ENCODE measurements at places on chromosomes 6 and 20.
A peak's percentile ranks its signal among the peaks of the same experiment; 100 is the strongest.

DNA sequence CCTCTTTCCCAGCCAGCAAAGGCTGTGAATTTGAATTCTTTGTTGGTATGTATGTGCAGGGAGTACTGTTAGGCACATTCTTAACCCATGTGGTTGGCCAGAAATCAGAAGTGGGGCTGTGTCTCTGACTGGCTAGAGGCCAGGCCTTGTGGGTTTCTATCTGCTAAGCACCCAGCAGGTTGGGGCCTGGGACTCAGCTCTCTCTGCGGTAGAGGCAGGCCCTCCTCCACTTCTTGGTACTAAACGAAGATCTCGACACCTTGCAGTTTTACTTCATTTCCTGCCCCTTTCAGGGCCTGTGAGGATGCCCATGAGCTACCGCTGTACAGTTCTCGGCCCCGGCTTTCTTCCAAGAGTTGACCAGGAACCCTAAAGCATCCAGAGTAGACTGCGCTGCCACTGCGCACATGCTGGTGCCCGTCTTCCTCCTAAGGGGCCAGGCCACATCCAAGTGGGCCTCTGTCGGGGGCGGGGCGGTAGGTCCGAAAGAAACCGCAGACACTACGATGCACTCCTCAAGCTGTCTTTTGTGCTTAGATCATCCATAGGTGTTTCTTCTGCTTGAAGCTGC lies 51.1 kb downstream of the TCP11 start:
- peak; percentile 20 for DNase-seq

DNA sequence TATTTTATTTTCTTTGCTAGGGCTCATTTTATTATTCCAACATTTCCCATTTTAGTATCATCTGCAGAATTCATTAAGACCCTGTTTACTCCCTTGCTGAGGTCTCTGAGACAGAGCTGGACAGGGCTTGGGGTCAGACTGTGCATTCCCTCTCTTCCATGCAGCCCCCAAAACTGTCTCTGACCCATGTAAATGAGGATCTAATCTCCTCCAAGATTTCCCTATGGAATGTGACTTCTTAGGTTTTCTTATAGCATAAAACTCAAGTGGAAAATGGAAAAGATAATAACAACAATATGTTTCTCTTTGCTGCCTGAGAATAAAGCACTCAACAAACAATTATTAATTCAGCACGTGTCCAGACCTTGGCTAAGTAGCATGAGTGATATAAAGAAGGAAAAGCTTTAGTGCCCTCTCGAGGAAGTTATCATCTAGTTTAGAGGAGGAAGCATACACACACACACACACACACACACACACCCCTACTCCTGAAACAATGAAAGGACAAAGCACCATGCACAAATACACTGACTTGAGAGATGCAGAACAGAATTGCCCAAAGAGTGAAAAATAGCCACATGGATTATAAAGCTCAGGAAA lies 815.5 kb downstream of the BCKDHB start:
- DNase-seq, result no peak

DNA sequence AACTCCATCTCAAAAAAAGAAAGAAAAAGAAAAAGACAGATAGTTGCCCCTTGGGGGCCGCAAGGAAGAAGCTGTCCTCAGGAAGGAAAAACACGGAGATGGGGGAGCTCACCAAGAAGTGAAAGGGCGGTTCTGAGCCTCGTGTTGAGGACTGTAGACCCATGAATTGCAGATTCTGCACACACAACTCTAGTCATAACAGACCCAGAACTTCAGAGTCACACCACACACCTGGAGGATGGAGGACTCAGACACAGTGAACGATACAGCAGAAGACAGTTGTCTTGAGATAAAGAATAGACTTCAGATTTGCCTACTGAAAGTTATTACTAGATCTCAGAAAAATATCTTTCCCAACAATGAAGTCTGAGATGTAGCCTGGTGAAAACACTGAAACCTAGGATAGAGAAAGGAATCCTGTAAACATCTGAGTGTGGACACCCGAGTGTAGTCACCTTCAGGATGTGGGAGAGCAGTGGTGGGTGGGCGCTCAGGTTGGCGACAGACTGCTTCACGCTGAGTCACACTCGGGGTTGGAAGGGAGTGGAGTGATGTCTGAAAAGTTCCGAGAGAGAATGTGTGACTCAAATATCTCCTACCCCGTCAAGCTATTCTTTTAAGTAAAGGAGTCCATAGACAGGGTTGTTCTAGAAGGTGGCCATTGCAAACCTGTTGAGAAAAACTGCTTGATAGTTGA lies 88.1 kb downstream of the MAP3K4 start:
- no peak for DNase-seq

DNA sequence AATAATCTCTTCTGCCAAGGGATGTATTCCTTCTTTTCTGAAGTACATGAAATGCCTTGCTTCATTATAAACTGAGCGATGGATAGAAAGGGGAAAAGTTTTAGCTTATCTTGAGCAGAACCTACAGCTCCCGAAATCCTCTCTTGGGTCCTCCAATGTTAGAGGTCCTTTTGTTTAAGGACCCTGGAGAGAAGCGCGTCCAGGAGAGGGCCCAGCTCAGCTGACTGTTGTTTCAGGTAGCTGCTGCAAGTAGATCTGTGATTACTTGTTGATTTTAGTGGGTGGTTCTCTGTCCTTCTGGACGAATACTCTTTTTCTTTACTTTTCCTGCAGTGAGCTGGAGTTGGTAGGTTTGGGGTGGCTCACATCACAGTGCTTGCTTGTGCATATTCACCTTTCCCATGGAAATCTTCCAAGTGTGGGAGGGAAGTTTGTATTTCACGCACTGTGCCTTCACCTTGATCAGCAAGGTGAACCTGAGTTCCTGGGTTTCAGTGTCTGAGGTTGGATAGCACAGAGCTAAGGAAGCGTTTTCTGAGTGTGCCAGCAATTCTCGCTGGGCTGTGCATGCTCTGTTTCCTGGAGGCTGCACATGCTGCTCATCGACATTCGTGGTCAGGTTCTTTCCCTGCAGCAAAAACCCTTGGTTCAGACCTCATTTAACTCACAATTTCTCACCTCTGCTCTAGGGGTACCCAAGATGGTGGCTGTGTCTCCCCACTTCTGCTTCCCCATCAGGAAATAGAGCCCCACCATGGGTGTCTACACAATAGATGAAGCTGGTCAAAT lies 176.3 kb downstream of the JARID2 start:
- DNase-seq, result peak; percentile 61

GRCh38 chr20:47662483-47663353 lies 122.6 kb downstream of the SULF2 start:
- no peak for DNase-seq

- no peak for DNase-seq
Observed at GRCh38 chr6:30670760-30671527, 1.9 kb downstream of the DHX16 start.

DNA sequence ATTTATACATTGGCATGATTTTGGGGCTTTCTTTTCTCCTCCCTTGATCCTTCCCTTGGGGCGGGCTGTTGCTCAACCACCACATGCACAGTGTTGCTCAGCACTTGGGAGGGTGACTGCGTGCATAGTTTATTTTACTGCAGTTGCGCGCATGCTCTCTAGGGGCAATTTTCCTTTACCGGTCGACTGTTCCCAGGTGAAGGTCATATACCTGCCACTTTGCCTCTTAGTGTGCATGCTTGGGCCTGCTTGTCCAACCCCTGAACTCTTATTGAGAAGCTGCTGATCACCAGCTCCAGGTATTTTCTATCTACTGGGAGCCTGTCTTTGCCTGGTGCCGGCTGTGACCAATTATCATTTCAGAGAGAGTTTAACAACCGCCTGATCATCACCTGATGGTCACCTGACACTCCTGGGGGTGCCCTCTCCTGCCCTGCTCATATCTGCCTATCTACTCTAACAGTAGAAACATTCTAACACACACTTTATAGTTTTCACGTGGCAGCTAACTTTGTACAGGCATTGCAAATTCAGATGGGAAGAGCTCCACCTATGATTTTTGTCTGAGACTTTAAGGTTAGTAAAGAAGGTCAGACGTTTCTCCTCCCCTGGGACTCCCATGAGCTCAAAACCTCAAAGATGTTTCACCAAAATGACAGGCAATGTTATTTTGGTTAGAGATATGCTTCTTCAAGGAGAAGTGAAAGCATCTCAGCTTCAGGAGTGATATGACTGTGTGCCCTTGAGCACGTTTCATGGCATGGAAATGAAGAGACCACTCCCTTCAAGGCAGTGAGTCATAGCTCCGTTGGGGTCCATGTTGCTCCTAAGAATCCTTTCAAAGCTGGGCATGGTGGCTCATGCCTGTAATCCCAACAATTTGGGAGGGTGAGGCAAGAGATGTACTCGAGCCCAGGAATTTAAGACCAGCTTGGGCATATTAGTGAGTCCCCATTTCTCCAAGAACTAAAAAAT lies 227.5 kb upstream of the MYLIP start:
- peak; percentile 77 for DNase-seq

- DNase-seq, result no peak
Observed at GRCh38 chr20:31740208-31740607, 1.1 kb downstream of the TPX2 start.

DNA sequence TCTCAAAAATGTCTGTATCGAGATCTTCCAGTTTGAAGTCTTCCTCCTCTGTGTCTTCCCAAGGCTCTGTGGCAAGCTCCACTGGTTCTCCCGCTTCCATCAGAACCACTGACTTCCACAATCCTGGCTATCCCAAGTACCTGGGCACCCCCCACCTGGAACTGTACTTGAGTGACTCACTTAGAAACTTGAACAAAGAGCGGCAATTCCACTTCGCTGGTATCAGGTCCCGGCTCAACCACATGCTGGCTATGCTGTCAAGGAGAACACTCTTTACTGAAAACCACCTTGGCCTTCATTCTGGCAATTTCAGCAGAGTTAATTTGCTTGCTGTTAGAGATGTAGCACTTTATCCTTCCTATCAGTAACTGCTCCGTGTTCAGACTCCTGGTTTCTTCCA lies 10.0 kb upstream of the DHX35 start:
- no peak for DNase-seq

- no peak for DNase-seq
Observed at GRCh38 chr6:82878812-82879211, 186.8 kb downstream of the UBE3D start.

GRCh38 chr6:159978291-159979135 lies 9.6 kb downstream of the IGF2R start:
- DNase-seq, result peak; percentile 49

DNA sequence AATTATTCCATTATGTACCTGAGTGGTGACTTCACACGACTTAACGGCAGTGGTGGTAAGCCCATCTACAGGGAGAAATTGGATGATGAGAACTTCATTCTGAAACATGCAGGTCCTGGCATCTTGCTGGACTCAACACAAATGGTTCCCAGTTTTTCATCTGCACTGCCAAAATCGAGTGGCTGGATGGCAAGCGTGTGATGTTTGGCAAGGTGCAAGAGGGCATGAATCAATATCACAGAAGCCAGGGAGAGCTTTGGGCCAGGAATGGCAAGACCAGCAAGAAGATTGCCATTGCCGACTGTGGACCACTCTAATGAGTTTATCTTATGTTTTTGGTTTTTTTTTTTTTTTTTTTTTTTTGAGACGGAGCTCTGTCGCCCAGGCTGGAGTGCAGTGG lies 172.3 kb downstream of the ZNF217 start:
- DNase-seq, result no peak

DNA sequence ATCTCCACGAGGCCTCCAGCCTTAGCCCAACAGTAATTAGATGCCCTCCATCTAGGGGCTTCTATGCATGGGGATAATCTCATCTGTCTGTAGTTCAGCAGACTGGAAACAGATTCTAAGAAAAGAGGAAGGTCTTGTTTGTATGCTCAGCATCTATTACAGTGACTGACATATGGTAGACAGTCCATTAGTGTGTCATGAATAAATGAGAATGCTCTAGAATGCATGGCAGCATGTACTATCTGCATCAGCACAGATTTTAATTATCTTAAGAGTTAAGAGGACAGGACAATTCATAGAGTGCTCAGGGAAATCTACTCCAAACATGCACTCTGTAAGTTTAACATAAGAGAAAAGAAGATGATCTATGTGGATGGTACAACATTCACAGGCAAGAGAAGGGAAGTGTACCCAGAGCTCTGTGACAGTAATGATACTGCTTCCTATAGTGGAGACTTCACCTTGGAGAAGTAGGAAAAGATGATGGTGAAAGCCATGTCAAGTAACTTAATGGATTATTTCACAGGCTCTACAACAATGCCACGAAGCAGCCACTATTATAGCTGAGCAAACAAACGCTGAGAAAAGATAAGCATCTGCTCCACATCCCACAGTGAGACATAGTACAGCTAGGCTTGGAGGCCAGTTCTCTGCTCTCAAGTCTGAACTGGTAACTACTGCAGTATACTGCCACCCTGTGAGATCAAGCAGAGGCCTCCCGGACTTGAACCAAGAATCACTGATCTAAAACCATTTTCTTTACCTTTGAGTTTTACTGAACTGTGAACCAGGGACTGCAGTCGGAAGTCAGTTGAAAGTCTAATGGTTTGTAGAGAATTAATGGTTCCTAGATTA lies 309.2 kb upstream of the SPTLC3 start:
- no peak for DNase-seq

DNA sequence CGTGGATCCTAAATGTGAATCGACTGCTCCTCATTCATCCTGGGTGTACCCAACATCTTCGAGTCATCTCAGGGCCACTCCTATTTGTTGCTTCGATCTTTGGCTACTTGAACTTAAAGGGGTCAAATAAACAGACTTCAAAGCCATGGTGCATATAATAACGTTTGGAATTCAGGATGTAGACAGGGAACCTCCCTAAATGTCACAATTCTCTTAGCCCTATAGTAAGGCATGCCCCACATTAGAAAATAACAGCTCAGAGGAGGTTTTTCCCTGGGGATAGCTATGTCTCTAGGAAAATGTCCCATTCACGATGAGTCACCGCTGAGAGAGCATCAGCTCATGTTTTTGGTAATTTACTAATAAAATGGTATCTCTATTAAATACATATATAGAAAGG lies 54.8 kb upstream of the BMP6 start:
- DNase-seq, result no peak

DNA sequence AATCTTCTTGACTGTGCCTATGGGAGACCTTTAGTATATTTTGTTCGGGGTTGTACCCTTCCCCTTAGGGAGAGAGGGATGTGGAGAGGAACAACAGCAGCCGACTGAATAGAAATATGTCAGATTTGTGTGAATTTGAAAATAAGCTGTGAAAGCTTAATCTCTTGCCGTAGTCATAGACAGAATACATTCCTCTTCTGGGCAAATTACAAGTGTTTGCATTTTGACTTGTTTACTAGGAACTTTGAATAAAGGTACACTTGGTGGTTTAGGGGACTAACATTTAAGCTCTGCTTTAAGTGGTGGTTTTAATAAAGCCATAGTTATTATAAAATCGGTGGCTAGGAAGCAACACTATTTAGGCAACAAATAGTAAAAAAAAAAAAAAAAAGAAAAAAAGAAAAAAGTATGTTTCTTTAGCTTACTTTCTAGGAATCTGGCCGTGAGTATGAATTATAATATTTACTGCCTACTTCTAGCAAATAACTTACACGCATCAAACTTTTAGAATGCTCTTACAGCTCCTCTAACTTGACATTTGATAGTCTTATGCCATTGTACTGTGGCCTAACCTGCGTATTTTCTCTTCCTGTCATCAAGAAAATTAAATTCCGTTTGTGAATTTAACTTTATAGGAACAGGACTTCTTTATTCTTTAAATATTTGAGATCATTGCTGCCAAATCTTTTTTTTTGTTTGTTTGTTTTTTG lies 65.1 kb downstream of the ZBTB2 start:
- no peak for DNase-seq
